Activated CD4-positive, CD25-positive, alpha-beta regulatory T cell (primary cell): ENCODE measurements at places on chromosomes 7 and 10.

- no peak for DNase-seq
Observed at GRCh38 chr7:131605280-131605878, 49.0 kb upstream of the PODXL start.

- no peak for DNase-seq
Observed at GRCh38 chr10:105585171-105585570, 944.1 kb downstream of the SORCS3 start.

DNA sequence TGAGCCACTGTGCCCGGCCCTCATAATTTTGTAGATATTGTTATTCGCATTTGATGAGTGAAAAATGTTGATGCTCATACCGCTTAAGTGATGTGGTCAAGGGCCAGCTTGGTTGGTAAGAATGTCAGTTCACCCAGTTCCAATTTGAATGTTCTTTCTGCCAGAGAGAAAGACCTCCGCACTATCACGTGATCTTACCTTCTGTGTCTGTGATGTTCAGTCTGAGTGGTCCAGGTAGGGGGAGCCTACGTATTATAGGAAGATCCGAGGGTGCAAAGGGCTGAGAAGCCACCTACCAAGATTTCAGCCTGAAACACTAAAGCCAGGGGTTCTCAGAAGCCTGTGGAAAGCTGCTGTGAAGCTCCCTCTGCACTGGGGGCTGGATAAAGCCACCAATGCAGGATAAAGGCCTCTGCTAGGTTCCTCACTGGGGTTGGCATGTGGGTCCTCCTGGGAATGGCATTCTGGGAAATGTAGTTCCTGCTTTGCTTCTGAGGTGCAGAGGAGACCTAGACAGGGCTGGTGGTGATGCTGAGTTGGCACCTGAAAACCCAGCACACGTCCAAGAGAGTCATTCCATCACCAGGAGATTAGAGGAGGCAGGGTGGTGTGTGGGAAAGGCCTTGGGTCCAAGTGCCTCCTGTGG is 64.7 kb upstream of the AOAH start:
- DNase-seq: no peak

DNA sequence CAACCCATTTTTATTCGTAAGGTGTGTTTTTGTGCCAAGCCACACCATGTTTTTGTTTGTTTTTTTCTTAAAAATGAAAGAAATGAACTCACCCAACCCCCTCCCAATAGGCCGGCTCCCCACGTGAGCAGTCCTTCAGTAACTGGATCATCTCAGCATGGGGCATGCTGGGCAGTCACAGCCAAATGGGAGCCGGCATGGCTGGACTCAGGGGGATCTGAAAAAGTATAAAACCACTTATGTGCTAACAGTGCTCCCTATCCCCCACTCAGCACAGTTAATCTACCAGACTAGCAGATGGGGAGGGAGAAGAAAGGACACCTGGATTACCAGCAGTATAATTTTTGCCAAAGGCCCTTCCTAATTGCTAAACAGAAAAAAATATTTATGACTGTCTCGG is 39.3 kb downstream of the BAZ1B start:
- no peak for DNase-seq

- no peak for DNase-seq
Observed at GRCh38 chr10:74276416-74276815, 125.4 kb downstream of the ADK start.

- no peak for DNase-seq
Observed at GRCh38 chr10:986881-987619, 1.2 kb upstream of the GTPBP4 start.

DNA sequence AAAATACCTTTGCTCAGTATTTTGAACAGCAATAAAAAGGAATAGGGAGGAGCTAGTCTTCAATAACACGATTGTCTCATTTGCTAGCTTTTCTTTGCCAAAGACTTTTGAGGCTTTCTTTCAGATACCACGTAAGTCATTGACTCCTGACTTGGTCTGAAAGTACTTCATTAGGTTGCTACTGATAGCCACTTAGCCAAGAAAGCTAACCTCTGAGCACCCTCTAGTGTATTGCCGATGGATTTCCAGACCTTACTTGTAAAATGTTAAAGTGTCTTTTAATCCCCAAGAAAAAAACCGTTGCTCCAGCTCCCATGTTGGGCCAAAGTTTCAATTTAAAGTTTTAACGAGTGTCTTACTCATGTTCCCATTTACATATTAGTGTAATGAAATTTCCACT is 63.4 kb upstream of the STRIP2 start:
- DNase-seq: no peak

DNA sequence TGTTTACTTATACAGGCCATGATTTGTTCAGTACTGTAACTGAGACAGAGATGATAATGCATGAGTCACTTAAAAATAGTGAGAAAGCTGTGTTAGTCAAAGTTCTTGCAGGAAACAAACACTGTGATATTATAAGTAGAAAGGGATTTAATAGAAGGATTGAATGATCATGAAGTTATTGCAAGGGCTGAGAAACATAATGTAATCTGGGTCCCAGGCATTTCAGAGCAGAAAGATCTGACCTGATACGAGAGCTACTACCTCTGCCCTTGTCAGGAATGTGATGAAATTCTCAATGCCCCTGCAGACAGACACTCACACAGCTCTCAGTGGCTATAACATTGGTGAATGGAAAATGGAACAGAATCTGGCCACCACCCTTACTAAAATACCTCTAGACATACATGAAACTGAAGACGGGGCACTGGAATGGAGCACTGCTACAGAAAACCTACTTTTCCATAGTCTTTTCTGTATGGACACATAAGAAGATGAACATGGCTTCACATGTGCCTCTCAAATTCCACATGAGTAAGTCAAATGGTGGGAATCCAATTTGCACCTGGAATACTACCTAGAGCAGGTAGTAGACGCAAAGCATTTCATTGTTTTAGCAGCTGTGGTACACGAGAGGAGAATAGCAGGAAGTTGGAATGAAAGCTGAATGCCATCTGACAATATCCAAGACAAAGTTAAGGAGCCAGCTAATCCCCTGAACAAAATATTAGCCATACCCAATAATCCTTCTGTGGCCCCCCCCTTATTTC is 19.1 kb upstream of the VWDE start:
- DNase-seq: no peak

DNA sequence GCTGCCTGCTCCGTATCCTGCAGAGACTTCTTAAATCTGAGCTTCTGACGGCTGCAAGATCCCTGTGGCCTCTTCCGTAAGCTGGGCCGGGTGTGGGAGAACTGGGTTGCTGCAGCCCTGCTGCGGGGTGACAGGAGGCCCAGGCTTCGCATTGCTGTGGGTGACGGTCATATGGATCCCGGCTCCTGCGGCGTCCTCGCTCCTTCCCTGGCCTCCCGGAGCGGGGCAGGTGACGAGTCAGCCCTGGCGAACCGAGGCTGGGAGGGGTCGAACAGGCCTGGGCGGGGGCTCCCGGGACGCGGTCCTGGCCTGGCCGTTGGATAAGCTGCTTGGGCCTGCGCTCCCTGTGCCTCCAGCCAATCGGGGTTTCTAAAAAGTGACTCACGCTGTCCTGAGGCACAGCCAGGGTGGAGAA is 7.8 kb upstream of the UBE2D1 start:
- DNase-seq: no peak

- no peak for DNase-seq
Observed at GRCh38 chr7:158001621-158002320, 585.9 kb downstream of the PTPRN2 start.

- no peak for DNase-seq
Observed at GRCh38 chr10:45427262-45427969, 53.4 kb downstream of the ALOX5 start.

GRCh38 chr10:73459683-73460314 is 26.4 kb upstream of the MSS51 start:
- no peak for DNase-seq

GRCh38 chr10:124520558-124521428 is 59.2 kb downstream of the LHPP start:
- DNase-seq: no peak

GRCh38 chr7:134771889-134772288 is 7.5 kb upstream of the CALD1 start:
- DNase-seq: no peak
